ENCODE measurements at places on chromosomes 3 and 15.
A peak's percentile ranks its signal among the peaks of the same experiment; 100 is the strongest.

GRCh38 chr3:78249294-78249693, 1209.4 kb downstream of the ROBO2 start:
- DNase-seq, result no peak

DNA sequence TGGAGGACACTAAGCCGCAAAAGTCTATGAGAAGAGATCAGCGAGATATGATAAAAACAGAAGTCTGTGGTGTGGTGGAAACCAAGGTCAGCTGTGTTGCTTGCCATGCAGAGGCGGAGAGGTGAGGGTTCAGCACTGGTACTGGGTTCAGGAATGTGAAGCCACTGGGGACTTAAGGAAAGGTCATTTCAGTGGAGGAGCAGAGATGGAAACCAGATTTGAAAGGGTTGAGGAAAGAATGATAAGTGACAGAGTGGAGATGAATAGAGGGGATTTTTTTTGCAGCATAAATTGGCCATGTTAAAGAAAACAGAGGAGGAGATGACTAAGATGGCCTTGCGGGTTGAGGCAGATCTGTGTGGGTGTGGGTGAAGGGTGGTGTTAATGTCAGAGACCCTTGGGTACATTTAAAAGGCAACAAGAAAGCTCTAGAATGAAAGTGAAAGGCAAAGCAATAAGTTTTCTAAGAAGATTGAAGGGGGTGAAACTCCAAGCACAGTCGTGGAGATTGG, 265.5 kb downstream of the ADAMTSL3 start:
- no peak for DNase-seq

GRCh38 chr3:36756269-36756668, 8.1 kb downstream of the DCLK3 start:
- DNase-seq, result no peak

DNA sequence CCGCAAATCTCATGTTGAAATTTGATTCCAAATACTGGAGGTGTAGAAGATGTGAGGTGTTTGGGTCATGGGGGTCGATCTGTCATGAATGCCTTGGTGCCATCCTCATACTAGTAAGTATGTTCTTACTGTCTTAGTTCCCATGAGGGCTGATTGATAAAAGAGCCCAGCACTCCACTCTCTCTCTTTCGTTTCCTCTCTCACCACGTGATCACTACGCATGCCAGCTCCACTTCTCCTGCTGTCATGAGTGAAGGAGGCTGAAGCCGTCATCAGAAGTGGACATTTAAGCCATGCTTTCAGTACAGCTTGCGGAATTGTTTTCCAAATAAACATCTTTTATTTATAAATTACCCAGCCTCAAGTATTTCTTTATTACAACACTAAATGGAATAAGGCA, 6.1 kb downstream of the OR5H15 start:
- DNase-seq, result no peak

- no peak for DNase-seq
Measured at GRCh38 chr3:63876260-63876659, 12.6 kb downstream of the ATXN7 start.

DNA sequence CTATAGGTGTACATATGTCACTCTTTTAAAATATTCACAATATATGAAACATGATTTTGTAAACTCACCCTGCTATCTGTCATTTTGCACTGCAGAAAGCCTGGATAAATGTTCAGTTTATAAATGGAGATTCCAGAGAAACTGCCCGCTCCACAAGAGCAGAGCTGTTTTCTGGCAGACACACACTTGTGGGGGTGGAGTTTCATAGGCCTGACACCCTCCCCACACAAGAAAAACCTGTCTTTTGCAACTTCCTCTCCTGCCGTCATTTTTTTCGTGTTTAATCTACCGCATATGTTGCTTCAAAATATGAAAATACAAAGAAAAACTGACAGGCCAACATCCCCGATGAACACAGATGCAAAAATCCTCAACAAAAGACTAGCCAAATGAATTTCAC, 479.0 kb downstream of the GABRG3 start:
- DNase-seq, result no peak

DNA sequence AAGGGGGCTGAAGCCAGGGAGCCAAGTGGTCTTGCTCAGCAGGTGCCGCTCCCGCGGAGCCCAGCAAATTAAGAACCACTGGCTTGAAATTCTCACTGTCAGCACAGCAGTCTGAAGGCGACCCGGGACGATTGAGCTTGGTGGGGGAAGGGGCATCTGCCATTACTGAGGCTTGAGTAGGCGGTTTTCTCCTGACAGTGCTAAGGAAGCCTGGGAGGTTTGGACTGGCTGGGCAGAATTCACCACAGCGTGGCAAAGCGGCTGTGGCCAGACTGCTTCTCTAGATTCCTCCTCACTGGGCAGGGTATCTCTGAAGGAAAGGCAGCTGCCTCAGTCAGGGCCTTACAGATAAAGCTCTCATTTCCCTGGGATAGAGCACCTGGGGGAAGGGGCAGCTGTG, 57.0 kb upstream of the GPR149 start:
- no peak for DNase-seq

- DNase-seq, result no peak
Measured at GRCh38 chr15:98582900-98583554, 65.3 kb upstream of the IGF1R start.

GRCh38 chr3:149619136-149619535, 38.7 kb downstream of the WWTR1 start:
- no peak for DNase-seq

DNA sequence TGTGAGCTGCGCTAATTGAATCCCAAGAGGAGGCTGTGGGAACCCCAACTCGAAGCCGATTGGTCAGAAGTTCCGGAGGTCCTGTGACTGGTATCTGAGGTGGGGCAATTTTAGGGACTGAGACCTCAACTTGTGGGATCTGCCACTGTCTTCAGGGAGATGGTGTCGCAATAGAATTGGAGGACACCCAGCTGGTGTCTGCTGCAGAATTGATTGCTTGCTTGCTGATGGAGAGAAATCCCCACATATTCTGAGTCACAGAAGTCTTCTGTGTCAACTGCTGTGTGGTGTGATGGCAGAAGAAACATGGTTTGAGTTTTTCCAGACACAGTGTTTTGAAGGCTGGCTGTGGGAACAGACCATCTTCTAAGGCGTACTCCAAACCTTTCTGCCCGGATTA, 99.7 kb upstream of the PLXNA1 start:
- no peak for DNase-seq

DNA sequence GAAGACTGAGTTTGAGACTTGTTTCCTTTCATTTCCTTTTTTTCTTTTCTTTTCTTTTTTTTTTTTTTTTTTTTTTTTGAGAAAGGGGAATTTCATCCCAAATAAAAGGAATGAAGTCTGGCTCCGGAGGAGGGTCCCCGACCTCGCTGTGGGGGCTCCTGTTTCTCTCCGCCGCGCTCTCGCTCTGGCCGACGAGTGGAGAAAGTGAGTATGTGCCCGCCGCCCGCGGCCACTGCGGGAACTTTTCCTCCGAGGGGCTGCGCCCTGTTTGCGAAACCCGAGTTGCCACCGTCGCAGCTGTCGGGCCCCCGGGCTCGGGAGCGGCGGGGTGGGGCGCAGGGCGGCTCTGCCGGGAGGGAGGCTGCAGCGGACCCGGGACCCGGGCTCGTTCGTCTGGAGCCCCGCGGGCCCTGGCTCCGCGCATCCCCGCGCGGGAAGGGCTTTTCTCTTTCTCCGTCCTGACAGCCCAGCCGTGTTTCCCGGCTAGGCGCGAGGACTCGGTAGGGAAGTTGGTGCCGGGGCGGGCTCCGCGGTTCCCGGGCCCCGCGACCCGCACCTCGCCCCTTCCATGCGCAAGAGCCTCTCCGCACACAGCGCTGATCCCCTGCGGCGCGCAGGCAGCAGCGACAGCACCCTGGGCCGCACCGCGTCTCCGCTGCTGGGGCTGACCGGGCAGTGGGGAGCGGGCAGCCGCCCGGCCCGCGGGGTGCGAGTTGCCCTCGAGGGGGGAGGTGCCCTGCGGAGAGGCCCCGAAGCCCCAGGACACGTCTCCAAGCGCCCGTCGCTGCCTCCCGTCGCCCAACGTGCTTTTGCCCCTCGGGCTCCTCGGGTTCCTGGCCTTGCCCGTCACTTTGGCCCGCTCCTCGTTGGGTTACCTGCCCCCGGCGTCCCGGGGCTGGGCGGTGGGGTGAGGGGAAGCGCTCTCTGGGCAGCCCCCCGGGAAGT, 1.4 kb downstream of the IGF1R start:
- DNase-seq, result peak; percentile 32

- no peak for DNase-seq
Measured at GRCh38 chr3:98613616-98614015, 20.2 kb upstream of the CPOX start.

DNA sequence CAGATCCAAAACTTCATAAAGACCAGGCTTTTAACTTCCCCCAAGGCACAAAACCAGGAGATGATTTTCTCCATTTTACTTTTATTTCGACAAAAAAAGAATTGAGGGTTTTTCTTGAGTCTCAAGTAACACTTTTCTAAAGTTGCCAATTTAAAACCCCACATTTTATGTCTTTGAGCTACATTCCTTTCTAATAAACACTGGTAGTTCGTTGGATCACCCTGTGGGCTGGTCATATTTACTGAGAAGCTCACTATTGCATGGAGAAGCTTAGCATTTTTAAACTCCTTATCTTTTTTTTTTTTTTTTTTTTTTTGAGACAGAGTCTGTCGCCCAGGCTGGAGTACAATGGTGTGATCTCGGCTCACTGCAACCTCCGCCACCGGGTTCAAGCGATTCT, 255.1 kb upstream of the TPM1 start:
- DNase-seq, result no peak

GRCh38 chr3:6697722-6698121, 163.2 kb upstream of the GRM7 start:
- no peak for DNase-seq

DNA sequence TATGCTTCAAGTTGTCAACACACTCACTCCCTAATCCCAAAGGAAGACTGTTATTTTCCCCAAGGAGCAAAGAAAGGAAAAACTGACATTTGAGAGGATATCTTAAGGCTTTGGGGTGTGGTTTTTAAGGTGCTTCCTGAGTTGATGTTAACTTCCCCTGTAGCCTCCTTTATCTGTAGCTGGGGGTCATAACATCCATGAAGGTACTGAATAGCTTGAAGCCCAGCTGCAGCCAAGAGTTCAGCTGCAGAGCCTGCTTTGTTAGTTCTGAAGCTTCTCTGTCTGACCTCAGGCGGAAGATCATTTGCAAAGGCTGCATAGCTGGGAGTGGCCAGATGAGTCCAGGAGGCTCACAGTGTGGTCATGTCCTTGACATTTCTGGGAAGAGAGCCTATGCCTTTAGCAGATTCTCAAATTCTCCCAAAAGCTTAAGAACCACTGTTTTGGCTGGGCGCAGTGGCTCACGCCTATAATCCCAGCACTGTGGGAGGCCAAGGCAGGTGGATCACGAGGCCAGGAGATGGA, 165.4 kb downstream of the SV2B start:
- DNase-seq, result no peak

DNA sequence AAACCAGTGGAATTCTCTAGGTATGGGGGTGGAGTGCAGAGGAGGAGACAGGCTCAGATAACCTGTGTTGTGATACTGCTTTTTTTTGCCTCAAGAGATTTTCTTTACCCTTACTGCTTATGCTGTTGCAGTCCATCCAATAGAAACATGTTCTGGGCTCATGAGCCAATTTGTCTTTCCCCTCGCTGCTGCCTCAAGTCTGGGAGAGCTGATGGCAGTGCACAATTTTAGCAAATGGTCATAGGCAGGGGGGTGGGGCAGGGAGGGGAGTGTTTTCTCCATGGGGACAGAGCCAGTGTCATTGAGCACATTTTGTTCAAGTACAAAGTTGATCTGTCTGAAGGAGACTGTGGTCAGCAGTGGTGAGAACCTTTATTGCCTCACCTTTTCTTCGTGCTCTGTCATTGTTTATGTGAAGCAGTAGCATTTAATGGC, 134.9 kb downstream of the MBNL1 start:
- DNase-seq, result peak; percentile 39

DNA sequence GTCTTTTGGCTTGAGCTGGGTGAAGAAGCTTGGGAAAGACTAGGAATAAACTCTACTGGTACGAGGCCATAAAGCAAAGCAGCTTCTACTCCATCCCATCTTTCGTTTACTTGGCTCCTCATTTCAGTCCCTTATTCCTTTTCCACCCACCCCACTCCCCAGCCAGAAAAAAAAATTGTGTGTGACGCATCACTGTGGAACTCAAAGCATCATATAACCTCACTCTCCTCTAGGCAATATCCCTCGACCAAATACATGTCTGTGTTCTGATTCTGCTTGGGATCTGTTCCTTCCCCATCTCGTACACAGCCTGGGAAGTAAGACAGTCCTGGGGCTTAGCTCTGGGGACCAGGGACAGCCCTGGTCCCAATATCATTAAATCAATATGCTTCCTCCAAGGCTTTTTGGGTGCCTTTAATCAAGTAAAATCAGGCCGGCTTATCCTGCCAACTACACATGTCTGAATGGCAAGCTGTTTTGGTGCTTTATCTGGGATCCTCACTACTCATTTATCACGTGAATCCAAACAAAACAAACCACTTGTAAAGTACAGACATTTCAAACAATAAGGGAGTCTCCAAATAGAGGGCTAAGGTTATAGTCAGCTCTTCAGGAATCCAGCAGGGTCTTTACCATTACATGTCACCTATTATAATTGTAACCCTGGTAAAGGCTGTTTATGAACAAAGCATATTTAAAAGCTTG, 74.9 kb upstream of the ZBED2 start:
- no peak for DNase-seq

- DNase-seq, result no peak
Measured at GRCh38 chr3:147418808-147419701, 9.9 kb downstream of the ZIC1 start.

- DNase-seq, result peak; percentile 83
Measured at GRCh38 chr3:177447938-177448337, 250.7 kb upstream of the TBL1XR1 start.

DNA sequence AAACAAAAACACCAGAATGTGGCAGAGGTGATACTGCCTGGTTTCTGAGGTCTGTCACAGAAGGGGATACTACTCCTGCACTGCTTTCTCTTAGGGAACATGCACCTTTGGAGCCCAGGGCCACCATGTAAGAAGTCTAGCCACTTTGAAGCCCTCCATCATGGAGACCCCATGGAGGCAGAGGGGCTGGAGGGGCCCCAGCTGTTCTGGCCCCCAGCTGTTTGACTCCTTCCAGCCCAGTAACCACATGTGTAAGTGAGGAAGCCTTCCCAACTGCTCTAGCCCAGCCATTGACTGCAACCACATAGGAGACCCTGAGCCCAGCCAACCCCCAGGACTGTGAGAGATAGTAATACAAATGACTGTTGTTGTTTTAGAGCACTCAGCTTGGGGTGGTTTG, 9.0 kb upstream of the IGDCC4 start:
- no peak for DNase-seq
